ENCODE measurements at places on chromosomes 12 and 14. TPM values are rescaled to one million over a fixed set of nuclear protein-coding genes. Genes with fewer than 3 reads are reported as not detected.

Gene MNAT1
- total RNA-seq, result 17.0 TPM

Gene TOMM20L
- total RNA-seq, result not detected

Gene ARHGAP9
- 403 TPM for total RNA-seq

DNA sequence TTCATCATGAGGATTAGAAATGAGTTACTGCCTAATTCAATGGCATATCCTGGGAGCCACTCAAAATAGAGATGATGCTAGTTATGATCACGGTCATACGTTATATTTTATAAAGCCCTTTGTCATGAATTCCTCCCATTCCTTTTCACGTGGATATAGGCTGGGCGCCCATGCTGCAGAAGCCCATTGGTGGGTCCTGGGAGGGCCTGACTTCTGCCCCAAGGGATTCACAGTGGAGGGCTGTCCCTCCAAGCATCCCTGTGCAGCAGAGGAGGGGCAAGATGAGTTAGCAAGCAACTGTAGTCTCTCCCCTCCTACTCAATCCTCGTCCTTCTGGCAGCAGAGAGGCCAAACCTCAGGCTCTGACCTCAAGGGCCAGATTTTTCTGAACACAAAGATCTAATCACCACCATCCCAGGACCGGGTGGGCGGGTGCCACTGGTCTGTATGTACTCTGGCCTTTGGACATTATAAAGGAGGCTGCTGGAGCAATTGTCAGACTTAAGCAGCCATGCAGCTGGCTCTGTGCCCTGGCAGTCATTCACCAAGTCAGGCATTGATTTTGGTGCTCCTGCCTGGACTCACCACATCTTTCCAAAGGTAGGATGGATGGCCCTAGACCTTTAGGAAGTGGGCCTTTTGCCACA, 8.6 kb downstream of the GLTP start:
- no peak for DNase-seq

- DNase-seq, result no peak
Observed at GRCh38 chr14:77205566-77205965, 24.0 kb downstream of the TMEM63C start.

DNA sequence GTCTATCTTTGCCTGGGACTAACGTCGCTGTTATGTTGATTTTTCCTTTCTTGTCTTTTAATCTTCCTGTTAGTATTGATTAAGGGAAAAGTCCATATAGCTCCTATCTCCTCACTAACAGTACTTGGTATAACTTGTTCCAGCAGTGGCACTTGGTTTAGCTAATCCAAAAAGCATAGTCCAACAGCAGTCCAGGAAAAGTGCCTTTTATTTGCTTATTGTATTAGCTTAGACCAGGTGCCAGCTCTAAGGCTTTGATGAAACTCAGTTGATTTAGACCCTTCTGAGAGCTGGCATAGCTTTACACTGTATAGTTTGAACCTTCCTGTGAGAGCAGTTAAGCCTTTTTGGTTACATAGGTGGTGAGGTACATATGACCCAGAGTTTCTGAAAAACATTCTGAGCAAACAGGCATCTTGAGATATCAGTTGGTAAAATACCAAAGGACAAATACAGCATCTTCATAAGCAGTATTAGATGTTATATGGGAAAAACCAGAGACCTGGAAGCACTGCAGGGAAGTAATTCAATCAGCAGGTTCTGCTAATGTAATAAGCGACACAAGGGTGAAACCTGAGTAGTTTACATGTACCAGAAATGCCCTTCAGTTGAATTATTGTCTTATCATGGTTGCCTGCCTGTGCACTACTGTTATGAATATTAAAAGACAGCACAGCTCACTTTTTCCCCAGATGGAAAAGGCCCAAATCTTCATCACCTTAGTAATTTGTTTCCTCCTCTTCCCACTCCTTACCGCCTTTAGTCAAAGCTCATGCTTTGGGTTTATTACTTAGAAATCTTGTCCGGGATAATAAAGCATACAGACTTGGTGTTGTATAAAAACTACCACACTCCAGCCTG, 13.0 kb downstream of the PELI2 start:
- no peak for DNase-seq

DNA sequence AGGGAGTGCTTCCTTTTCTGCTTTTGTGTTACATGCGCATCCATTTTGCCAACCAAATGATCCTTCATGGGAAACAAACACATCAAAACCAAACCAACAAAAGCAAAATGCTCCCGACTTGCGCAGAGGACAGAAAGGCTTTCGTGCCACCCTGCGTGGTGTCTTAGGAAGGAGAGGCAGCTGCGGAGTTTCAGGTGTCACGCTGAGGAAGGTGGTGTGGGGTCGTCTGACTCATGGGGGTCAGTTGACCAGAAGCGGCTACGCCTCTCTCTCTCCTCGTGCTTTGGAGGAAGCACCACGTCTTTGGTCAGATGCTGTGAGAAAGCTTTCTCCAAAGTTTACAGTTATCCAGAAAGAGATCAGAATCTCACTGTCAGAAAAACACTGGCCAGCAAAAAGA, 7.9 kb downstream of the EMP1 start:
- no peak for DNase-seq

GRCh38 chr14:71563492-71564153, 368.6 kb upstream of the RGS6 start:
- DNase-seq, result no peak

GRCh38 chr14:76346391-76347160, 29.4 kb upstream of the ESRRB start:
- DNase-seq, result no peak

- DNase-seq, result no peak
Observed at GRCh38 chr14:96077983-96078624, 38.9 kb downstream of the C14orf132 start.

GRCh38 chr12:109557805-109558204, 15.5 kb downstream of the MMAB start:
- DNase-seq, result no peak

DNA sequence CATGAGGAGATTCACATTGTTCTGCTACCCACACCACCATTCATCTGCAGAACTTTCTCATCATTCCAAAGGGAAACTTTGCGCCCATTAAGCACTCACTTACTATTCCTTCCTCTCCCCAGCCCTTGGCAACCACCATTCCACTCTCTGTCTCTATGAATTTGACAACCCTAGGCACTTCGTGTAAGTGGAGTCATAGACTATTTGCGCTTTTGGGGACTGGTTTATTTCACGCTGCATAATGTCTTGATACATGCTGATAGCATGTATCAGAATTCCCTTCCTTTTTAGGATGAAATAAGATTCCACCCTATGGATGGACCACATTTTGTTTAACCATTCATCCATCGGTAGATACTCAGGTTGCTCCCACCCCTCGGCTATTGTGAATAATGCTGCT, 4.5 kb upstream of the EML1 start:
- no peak for DNase-seq

- no peak for DNase-seq
Observed at GRCh38 chr14:68133856-68134255, 314.3 kb downstream of the RAD51B start.

Data from CD4-positive, CD25-positive, alpha-beta regulatory T cell (primary cell).